Bladder microvascular endothelial cell (primary cell): ENCODE measurements at places on chromosomes 6 and 20. TPM values are rescaled to one million over a fixed set of nuclear protein-coding genes. Genes with fewer than 3 reads are reported as not detected.

CALHM5 gene
- 5.3 and 12.6 TPM in 2 replicates for total RNA-seq

VSTM2L gene
- under 0.01 and 0.31 TPM in 2 replicates for total RNA-seq

BCAS1 gene
- total RNA-seq: not detected in 2 replicates

CALHM4 gene
- total RNA-seq: 0.25 and 0.97 TPM in 2 replicates

DNAH8 gene
- total RNA-seq: under 0.01 TPM in 1 of 2 replicates, not detected in the other

PREP gene
- total RNA-seq: 14.6 and 59.5 TPM in 2 replicates

SLC17A4 gene
- not detected in 2 replicates for total RNA-seq

SAMD10 gene
- 1.6 and 3.9 TPM in 2 replicates for total RNA-seq

CST7 gene
- not detected in 2 replicates for total RNA-seq

FGD2 gene
- not detected in 2 replicates for total RNA-seq

COL12A1 gene
- total RNA-seq: 29.0 and 71.2 TPM in 2 replicates

SRSF3 gene
- total RNA-seq: 186 and 256 TPM in 2 replicates

PAK5 gene
- not detected in 2 replicates for total RNA-seq

SLC22A2 gene
- total RNA-seq: not detected in 2 replicates

MRPS18B gene
- 25.9 and 46.6 TPM in 2 replicates for total RNA-seq

DEFB132 gene
- total RNA-seq: not detected in 2 replicates

SLC32A1 gene
- under 0.01 TPM in 1 of 2 replicates, not detected in the other for total RNA-seq

EPPIN gene
- not detected in 2 replicates for total RNA-seq

ASIP gene
- not detected in 2 replicates for total RNA-seq

SNX9 gene
- 34.2 and 48.8 TPM in 2 replicates for total RNA-seq

PXT1 gene
- under 0.01 TPM in 1 of 2 replicates, not detected in the other for total RNA-seq

ECT2L gene
- total RNA-seq: not detected in 2 replicates

UBD gene
- total RNA-seq: 7.0 and 231 TPM in 2 replicates

C4A gene
- total RNA-seq: 1.5 and 3.1 TPM in 2 replicates

PRDM13 gene
- total RNA-seq: not detected in 2 replicates

GLP1R gene
- total RNA-seq: not detected in 2 replicates

TCF19 gene
- total RNA-seq: 16.6 and 30.6 TPM in 2 replicates
